ENCODE measurements at places on chromosomes 12 and 14.

GRCh38 chr12:110865521-110865920 is 18.7 kb downstream of the CCDC63 start:
- no peak for DNase-seq

DNA sequence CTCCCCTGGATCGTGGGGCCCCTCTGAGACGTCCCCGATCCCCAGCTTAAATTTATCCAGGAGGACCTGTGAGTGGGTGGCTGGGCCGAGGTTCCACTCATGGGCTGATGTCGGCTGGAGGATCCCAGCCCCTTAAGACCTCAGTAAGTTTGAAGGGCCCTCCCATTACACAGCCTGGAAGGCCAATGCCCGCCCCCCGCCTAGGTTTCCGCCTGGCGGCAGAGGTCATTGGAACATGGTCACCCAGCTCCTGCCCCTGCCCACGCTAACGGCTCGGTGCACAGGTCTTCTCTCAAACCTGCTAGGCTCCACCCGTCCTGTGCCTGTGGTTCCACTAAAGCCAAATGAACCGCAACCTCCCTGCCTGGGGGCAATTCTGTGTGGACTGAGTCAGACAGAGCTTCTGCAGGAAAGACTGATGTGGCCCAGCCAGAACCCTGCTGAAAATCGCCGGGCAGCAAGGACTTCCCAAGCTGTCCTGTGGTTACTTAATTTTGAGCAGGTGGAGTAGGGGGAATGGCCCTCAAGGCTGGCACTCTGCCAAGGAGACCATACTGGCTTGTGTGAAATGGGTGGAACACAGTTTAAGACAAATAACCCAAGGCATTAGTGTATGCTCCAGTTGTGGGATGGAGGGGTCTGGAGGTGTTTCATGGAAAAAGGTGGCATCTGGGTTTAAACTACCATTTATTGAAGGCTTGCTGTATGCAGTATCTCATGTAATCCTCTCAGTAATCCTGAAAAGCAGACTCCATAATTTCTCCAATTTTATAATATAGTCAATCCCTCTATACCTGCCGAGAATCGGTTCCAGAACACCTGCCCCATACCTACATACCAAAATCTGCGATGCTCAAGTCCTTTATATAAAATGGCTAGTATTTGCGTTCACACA is 903 bp upstream of the NT5DC3 start:
- DNase-seq = no peak

DNA sequence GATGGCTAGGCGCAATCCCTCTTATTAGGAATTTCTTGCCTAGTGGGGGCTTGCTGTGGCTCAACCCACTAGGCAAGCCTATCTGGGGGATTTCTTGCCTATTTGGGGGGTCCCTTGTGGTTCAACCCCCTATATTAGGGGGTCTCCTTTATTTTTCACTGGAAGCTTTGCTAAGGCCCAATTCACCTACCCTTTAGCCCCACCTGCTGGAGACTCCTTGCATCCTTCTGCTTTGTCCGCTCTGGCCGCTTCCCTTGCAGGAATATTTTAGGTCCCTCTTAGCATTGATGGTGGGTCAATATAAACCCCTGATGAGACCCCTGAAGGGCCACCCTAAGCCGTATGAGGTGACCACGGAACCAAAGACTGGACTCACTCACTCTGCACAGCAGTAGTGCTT is 1552.1 kb downstream of the AACS start:
- no peak for DNase-seq

- no peak for DNase-seq
Observed at GRCh38 chr12:95909871-95910270, 32.5 kb downstream of the CCDC38 start.

GRCh38 chr14:65012353-65012752 is 25.7 kb downstream of the FNTB start:
- DNase-seq = no peak

DNA sequence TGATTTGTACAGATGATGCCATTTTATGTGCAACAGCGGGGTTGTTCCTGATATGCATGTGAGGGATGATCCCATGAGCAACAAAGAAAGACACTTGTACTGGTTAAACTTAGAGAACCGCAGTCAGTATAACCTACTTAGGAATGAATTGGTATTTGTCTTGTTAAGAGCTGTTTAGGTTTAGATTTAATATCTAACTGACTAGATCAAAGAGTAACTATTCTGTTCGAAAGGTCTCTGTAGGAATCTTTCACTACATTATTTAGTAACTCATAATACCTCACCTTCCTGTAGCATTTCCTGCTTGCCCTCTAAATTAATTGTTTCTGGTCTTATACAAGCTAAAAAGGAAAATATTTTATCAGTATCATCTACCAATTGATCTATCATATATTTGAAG is 350.4 kb downstream of the TRHDE start:
- no peak for DNase-seq

GRCh38 chr14:72855913-72856312 is 38.0 kb downstream of the DPF3 start:
- DNase-seq = no peak

GRCh38 chr12:90984114-90984513 is 20.7 kb downstream of the EPYC start:
- no peak for DNase-seq

GRCh38 chr14:79438696-79439342 is 772.5 kb downstream of the DIO2 start:
- no peak for DNase-seq

DNA sequence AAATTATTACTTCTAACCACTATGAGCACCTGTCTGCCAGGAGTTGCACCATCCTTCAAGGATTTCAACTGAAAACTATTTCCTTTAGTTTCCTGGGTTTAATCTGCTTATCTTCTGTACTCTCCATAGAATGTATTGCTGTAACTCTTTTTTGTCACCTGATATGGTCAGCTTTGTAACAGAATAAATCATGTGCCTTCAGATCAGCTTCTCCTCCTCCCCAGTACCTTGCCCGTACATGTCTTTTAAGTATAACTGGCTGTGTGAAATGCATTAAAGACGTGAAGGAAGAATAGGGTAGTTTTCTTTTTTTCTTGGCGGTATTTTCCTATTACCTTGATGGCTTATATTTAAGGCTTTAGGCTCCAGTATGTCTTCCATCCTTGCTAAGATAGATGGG is 200.3 kb upstream of the NAV3 start:
- DNase-seq = no peak

GRCh38 chr14:93744876-93745275 is 43.4 kb downstream of the PRIMA1 start:
- DNase-seq = no peak

DNA sequence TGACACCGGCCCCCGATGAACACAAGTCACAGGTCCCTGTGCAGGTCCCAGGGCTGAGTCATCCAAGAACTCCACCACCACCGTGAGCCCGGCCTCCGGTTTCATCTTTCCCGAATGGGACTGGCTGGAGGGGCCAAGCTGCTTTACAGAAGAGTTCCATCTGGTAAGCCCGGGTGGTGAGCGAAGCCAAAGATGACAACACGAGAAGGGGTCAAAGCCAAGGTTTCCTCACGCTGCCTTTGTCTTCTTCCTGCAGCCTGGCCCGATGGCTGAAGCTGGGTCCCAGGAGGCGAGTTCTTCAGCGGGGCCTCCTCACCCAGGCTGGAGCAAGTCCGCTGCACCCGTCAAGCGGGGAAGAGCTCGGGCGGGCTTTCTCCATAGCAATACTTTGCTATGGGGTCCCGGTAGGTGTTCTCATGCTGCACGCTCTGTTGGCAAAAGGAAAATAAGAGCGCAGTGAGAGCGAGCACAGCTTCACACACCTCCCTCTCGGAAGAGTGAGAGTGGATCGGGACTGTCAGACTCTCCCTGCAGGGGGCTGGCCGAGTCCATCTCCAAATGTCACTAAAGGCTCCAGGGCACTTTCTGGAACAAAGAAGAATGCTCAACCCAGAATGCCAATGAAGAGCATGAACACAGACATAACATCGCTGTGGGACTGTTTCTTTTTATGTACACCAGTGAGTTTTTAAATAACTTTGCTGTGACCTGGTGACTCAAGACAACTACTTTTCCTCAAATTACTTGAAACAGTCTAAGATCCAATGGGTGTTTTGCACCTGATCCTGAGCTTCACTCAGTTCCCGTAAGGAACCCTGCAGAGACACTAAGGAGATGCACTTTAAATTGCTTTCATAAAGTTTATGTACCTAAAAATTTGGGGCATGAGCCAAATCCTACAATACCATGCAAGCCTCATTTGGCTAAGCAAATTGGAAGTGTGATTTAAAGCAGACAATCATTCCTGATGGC is 20.1 kb downstream of the SPRING1 start:
- DNase-seq = no peak

GRCh38 chr12:12540261-12541013 is 22.2 kb downstream of the DUSP16 start:
- DNase-seq = no peak

- no peak for DNase-seq
Observed at GRCh38 chr14:103762036-103762435, 46.4 kb downstream of the ZFYVE21 start.

DNA sequence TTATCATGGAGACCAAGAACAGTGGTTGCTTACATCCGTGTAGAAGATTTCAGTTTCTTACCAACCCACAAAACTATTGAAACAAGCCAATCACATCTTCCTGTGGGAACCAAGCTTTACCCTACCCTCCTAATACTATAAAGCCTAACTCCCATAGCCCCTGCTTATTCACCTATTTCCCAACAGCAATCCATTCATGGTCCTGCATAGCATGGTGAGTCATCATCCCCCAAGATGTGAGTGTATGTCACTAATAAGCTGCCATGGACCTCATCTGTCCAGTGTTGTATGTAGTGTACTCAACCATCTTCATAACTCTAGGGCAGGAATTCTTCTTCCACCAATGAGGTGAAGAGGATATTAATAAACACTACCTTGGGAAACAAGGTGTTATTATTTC is 1620.4 kb upstream of the FLRT2 start:
- DNase-seq = no peak

DNA sequence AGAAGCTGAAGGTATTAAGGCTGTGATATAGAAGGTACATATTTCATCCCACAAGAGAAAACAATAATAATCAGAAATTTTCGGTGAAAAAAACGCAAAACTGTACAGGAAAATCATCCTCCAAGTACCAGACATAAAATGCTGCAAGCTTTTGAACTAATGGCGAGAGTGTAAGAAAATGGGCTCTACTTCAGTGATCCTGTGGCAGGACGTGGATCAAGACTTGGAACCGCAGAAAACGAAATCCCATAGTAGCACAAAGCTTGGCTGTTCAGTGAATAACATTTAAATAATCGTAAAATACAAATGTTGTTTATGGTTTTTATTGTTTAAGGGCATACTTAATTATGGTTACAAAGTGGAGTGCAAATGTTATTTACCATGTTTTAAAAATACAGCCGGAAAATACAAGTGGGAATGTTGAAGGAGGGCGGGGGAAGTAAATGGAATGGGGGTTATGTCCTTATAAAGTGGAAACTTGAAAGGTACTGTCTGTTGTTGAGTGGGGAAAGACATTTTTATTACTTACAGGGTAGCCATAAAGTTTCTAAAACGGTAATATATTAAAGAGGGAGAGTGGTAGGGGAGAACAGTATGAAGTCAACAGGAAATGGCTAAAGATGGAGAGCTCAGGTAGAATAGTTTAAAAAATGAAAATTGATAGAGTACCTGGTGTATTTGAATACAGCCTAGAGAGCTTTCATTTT is 1.1 kb downstream of the SMIM10L1 start:
- no peak for DNase-seq

DNA sequence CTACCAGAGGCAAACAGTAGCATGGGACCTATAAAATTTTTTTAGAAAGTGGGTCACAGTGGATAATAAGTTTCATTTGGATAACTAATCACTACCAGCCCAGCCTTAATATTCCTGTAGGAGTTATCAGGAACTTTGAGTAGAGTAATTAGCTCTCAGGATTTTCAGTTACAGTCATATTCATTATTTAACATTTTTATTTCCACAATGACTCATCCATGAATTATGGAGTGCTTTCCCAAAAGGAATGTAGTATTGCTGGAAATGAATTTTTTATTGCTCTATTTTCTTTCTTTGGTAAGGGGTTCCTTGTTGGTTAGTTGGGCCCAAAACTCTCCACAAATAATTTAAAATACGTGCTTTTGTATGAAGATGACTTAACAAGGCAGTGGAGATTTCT is 53.7 kb downstream of the ERC1 start:
- no peak for DNase-seq

DNA sequence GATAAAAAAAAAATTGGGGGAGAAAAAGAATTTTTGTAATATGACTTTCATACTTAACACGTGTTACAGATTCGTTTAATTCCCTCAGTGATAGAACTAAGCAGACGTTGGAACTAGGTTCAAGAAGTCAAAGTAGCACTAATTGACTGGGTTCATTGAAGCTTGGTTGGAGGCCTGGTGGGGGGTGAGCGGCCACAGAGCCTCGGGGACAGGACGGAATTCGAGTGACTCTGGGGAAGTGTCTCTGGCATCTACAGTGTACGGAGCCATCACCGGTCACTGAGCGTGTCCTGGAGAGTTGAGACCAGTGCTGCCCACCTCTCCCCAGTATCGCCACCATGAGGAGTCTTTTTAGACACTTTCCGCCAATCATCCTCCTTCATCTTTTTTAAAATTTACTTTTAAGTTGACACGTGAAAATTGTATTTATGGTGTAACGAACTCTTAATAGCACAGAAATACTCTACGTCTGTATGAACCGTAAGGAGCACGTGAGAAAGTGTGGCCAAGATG is 1.3 kb downstream of the ZFYVE21 start:
- no peak for DNase-seq

GRCh38 chr12:124490584-124491305 is 76.7 kb downstream of the NCOR2 start:
- DNase-seq = no peak

GRCh38 chr14:95440951-95441350 is 75.5 kb downstream of the SYNE3 start:
- no peak for DNase-seq

GRCh38 chr12:4140581-4141301 is 132.8 kb upstream of the CCND2 start:
- no peak for DNase-seq

DNA sequence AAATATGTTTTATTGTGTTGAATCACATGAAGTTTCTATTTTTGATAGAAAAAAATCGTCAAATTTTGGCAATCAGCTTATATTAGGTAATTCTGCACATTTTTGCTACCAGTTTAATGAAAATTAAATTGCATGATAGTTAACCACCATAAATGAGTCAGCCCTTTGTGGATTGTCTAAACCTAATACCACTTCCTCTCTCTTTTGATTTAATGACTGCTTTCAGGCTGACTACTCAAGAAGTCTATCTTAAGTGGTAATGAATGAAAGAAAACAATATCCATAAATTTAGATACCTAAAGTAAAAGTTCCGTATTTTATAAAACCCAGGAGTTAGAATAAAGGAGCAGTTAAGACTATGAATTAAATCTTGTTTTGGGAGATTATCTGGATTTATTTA is 450.5 kb downstream of the TMEM117 start:
- no peak for DNase-seq

DNA sequence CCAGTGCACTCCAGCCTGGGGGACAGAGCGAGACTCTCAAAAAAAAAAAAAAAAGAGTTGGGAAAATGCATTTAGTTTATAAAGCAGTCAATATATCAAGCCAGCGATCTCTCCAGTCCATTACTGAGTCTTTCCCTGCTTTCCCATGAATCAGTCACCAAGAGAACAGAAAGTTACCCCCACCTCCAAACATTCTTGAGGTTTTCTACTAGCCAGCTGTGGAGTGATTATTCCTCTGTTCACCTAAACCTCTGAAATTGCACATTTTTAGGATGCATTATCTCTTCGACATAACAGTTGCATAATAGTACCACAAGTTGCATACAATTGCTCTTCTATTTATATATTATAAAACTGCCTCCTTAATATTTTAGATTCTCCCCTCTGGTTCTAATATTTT is 134.8 kb upstream of the DIO3 start:
- DNase-seq = no peak

GRCh38 chr12:50780013-50780412 is 16.1 kb downstream of the ATF1 start:
- DNase-seq = no peak

- no peak for DNase-seq
Observed at GRCh38 chr14:58665773-58666500, 28.2 kb downstream of the DACT1 start.
